ENCODE measurements at places on chromosomes 7 and 10.

DNA sequence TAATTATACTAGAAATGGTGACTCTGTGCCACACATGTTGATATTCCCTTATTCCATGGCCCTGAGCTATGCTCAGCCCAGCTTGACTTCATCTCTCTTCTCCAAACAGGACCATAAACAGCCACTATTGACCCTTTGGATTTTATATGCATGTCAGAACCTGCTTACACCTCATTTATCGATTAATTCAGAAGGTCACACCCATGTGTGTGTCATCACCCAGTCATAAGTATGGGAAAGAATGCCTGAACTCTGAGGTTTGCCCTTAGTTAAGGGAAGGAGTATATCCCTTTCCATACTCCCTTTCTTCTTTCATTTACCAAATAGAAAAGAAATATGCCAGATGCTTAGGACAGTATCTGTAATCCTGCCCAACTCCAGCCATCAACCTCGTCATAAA, 602.3 kb downstream of the SORCS3 start:
- DNase-seq, result no peak

GRCh38 chr10:31318382-31318853, 598 bp upstream of the ZEB1 start:
- peak; percentile 88 for DNase-seq

GRCh38 chr7:127678947-127679346, 27.0 kb downstream of the SND1 start:
- DNase-seq, result no peak

DNA sequence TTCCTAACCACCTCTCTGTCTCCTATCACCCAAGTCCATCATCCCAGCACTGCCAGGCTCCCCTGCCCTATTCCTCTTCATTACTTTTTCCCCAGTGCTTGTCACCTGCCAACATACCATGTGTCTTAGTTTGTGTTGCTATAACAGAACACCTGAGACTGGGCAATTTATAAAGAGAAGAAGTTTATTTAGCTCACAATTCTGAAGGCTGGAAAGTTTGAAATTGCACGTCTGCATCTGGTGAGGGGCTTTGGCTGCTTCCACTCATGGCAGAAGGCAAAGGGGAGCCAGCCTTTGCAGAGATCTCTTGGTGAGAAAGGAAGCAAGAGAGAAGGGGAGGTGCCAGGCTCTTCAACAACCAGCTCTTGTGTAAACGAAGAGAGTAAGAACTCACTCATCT, 47.3 kb downstream of the DRGX start:
- no peak for DNase-seq

DNA sequence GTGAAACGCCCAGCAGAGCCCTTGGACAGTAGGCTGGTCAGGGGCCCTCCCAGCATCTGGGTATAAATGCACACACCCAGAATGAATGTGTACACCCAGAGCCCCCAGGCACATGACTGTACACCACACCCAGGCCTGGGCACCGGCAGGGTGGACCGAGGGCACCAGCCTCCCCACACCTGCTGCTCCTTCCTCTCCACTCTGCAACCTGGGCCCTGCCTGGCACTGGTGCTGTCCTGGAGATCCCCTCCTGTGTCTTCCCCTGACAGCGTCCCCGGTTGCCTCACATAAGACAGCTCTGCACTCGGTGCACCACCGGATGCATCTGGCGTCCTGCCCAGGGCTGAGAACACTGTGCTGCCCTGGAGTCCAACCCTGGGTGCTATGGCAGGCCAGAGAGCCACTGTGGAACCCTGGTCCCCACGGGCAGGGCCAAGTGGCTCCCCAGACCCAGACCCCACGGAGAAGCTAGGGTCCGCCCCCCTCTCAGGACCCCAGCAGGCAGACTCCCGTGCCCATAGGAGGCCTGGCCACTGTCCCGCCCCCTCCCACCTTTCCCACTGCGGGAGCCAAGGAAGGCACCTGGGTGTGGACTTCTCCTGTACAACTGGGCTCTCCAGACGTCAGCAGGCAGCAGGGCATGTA, 6.6 kb downstream of the RASGEF1A start:
- peak; percentile 79 for DNase-seq

- no peak for DNase-seq
Observed at GRCh38 chr10:85319826-85320225, 991.4 kb downstream of the CCSER2 start.

GRCh38 chr10:124000792-124001201, 92.6 kb downstream of the CHST15 start:
- no peak for DNase-seq

DNA sequence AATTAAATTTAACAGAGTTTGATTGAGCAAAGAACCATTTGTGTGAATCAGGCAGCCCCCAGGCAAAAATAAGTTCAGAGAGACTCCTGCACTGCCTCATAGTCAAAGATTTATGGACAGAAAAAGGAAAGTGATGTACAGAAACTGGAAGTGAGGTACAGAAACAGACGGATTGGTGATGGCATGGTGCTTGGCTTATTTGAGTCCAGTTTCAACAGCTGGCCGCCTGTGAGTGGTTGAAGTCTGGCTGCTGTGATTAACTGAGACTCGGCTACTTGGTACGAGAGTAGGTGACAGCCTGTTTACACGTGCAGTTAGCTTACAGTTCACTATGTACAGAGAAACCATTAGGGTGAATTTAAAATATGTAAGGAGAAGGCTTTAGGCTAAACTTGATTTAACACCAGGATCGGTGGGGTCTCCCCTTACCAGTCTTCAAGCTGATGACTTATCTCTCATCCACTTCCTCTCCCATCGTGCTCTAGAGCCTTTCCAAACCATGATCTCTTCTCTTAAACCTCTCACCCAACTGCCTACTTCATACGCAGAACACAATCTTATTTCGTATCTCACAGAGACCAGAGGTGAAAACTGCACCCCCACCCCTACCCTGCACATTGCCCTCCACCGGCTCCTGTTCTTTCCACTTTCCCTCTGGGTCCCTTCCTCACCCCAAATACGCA, 5.0 kb upstream of the MSMB start:
- DNase-seq, result no peak

DNA sequence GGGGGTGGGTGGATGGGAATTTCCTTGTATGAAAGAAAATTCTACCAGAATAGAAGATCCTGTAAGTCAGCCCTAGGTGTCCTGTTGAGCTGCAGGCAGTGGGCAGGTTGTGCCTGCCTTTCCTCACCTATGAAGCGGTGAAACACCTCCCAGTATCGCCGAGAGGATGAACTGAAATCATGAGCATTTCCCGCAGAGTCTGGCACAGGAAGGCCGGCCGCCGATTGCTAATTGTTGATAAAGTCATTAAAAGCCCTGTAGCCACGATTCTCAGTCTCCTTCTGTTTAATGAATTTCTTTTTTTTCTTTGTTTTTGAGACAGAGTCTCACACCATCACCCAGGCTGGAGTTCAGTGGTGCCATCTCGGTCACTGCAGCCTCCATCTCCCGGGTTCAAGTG, 142.1 kb downstream of the CAMK1D start:
- DNase-seq, result no peak

DNA sequence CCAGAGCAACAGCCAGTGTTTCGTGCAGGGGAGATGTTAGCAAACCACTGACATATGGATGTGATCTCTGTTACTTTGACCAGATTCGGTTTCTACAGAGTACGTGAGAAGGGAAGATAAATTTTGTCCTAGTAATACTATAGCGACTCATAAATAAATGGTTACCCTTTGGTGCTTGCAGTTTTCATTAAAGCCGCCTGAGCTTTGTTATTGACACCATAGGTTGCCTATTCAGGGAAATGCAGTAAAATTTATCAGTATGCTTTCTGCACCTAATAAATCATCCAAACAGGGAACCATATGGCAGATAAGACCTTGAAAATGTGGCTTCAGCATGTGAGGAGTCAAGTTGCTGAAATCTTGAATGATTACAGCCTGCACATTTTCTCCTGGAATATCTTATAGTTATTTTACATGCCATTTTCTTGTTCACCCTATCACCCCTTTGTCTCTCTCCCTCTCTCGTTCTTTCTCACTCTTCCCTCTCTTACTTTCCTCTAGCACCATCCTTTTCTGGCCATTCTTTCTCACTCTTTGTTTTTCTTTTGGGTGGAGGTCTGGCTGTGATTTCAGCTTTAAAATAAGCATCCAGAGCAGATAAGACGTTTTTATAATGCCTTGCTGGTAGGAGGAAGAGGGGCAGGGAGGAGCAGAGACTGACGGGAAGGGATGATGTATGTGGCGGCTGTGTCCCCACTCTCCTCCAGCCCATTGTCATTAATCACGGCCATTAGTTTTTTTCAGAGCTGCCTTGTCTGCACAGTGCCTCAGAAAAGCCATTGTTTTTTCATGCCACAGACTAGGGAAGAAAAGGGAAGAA, 182.5 kb downstream of the LRMDA start:
- DNase-seq, result peak; percentile 31

GRCh38 chr7:36985866-36986400, 261.6 kb upstream of the AOAH start:
- no peak for DNase-seq

GRCh38 chr10:110524179-110524858, 26.6 kb downstream of the DUSP5 start:
- DNase-seq, result no peak

DNA sequence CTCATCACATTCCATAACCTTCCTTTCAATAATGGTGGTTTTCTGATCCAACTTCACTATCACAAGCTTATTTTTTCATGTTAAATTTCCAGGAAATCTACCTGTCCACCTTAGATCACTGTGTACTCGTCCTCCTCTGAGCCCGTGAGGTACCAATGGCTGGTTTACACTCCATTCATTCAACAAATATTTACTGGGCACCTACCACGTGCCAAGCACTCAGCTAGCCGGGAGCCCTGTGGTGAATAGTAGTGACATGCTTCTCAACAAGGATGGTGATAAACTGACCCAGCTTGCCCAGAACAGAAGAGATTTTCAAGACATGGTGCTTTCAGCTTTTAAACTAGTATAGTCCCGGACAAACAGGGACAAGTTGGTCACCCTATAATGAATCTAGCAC, 98.2 kb downstream of the FAM204A start:
- DNase-seq, result no peak

GRCh38 chr10:95987685-95988426, 55.5 kb upstream of the CCNJ start:
- no peak for DNase-seq

GRCh38 chr7:31464601-31465000, 49.3 kb upstream of the ITPRID1 start:
- no peak for DNase-seq
